Activated CD4-positive, alpha-beta T cell treated with anti-CD3 and anti-CD28 coated beads, Interleukin-2, amount 10 ng/mL, durations not matched to agents 7 days and 5 days (primary cell): ENCODE measurements at places on chromosomes 3 and 15. TPM values are rescaled to one million over a fixed set of nuclear protein-coding genes. Genes with fewer than 3 reads are reported as not detected.
A peak's percentile ranks its signal among the peaks of the same experiment; 100 is the strongest.

MUSTN1 gene
- not detected for total RNA-seq

DNA sequence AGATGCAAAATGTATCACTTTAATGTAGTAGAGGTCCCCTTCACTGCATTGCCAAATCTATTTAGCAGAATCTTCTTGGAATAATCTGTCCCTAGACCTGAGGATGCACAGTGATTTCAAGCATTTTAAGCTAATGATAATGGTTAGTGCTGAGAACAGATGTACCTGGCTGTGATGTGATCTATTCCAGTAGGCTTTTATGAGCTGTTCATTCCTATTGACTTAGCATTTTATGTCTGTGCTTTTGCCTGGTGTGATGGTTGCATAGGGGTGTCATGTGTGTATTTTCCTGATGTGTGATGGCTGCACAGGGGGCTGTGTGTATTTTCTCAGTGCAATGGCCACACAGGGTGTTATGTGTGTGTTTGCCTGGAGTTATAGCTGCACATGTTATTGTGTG is 272.9 kb downstream of the TIGIT start:
- DNase-seq: no peak

- no peak for DNase-seq
Observed at GRCh38 chr3:176896640-176897039, 300.6 kb downstream of the TBL1XR1 start.

DNA sequence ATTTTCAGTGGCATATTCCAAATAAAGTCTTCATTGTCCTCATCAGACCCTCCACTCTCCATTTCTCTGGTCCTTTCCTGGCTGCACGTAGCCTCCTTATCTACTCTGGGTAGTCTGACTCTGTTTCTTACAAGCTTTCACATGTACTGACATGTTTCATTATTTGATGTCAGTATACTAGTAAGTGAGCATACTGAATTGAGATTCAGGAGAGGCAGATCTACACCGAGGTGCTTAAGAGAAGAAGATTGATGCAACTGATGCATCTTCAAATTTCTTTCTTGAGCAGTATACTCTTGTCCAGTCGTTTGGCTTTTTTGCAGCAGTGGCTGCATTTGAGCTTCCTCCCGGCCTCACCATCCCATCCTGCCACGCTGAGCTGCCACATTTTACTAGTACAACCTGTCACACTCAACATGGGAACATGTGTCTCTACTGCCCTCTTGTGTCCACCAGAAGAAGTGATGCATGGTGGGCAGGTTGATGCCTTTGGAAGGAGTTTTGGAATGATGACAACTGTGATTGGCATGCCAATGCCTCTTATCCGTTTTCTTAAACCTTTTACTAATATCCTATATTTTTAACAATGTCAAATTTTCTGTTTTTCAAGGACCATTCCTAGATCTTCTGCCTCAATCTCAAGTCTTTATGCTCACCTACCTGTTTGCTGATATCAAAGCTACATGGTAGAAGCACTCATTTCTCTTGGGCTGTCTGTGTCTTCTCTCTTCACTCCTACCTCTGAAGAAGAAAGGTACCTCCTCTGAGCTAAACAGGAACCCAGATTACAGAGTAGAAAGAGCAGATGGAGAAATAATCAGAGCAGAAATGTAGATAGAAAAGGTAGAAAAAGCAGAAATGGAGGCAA is 38.7 kb downstream of the GUCA1C start:
- peak; percentile 78 for DNase-seq

DNA sequence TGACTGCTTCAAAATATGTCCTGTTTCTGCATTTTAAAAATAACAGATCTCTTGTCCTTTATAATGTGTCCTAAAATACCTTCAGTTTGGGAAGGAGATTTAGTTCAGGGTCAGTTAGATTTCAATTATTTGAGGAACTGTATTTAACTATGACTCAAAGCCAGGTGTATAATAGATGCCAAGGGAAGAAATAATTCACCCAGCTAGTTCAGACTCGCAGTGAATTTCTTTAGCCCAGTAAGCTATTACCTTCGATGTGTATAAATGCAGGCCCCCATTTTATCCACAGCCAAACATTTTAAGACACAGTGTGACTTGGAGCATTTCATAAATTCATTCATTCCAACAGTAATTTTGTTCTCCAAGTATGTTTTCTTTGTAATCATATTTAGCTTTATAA is 458.0 kb downstream of the ZNF385D start:
- DNase-seq: no peak
